ENCODE measurements at places on chromosomes 2 and 18.

- no peak for DNase-seq
Measured at GRCh38 chr2:181312515-181312927, 144.7 kb upstream of the ITGA4 start.

DNA sequence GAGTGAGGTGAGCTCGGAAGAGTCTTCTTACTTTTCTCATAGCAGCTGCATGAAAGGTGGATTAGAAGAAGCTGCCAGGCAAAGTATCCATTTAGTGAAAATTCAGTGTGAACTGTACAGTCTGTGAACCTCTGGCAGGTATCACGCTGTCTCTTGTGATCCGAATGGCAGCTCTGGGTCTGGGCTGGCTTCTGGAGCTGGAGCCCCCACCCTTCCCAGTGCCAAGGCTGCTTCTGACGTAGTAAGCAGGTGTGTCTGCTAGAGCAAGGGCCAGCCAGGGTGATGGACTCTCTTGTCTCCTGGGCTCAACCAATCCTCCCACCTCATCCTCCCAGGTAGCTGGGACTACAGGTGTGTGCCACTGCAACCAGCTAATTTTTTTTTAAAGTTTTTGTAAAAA is 14.0 kb upstream of the NTSR2 start:
- DNase-seq: no peak

DNA sequence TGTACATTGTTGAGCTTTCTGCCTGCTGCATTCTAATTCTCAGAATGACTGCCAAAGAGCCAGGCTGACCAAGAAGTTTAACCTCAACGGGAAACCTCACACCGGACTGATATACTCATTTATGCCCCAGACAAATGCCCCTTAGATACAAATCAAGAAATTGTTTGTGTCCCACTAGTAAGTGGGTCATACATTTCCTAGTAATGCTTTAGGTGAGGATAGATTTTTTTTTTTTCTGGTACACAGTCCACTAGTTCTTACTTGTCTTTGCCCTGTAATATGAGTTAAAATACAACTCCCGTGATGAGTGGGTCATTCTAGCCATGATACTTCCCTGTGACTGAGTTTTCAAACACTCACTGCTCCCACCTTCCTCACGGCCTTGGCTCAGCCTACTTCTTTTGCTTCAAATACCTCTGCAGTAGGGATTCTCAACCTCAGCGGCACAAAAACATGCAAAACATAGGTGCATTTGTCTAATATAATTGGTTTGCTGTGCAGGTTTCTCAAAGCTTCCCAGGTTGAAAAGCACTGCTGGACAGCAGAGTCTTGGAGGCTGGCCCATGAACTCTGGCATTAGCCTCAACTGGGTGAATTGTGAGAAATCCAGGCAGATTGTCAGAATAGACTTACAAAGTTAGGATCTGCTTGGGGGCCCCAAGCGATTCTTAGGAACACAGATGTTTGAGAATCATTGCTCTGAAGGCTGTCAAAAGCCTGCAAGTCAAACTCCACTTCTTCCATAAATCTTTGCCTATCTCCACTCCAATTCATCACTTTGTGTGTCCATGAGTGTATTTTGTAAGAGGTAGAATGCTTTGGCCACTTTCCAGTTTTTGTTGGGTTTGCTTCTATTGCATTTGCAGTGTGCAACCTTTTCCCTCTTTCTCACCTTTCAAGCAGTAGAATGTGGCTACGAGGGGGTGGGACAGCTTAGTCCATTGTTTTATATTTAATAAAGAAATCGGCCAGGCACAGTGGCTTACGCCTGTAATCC is 35.5 kb downstream of the TGIF1 start:
- no peak for DNase-seq

DNA sequence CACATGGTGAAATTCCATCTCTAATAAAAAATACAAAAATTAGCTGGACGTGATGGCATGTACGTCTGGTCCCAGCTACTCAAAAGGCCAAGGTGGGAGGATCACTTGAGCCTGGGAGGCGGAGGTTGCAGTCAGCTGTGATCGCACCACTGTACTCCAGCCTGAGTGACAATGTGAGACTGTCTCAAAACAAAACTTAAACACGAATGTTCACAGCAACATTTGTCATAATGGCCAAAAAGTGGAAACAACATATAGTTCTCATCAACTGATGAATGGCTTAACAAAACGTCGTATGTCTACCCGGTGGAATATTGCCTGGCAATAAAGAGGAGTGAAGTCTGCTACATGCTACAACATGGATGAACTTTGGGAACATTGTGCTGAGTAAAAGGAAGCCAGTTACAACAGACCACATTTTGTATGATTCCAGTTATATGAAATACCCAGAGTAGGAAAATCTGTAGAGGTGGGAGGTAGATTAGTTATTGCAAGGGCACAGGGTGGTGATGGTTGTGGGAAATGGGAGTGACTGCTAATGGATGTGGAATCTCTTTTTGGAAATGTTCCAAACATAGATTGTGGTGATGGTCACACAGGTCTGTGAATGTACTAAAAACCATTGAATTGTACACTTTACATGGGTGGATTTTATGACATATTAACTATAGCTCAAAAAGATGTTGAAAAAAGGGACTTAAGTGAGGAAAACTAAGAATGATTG is 478.2 kb downstream of the PTPRM start:
- no peak for DNase-seq

DNA sequence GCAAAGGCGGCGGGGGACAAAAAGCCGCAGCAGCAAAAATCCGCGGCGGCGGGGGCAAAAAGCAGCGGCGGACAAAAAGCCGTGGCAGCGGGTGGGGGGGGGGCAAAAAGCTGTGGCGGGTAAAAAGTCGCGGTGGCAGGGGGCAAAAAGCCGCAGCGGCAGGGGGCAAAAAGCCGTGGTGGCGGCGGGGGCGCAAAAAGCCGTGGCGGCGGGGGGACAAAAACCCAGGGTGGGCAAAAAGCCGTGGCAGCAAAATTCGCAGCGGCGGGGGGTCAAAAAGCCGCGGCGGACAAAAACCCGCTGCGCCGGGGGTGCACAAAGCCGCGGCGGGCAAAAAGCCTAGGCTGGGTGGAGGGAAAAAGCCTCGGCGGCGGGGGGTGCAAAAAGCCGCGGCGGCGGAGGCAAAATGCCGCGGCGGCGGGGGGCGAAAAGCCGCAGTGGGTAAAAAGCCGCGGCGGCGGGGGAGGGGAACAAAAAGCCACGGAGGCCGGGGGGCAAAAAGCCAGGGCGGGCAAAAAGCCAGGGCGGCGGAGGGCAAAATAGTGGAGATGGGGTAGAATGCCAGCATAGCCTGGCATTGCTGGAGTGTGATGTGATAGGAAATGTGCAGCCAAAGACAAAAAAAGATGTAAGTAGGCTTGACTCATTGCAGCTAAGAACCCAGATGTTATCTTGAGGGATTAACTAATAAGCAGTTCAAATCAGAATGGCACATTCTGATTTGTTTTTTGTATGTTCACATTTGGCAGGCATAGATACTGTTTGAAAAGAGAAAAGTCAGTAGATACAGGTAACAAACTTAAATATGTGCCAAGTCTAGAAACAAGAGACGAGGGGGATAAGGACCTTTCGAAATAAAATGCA is 1076.3 kb downstream of the RPIA start:
- peak; percentile 63 for DNase-seq

DNA sequence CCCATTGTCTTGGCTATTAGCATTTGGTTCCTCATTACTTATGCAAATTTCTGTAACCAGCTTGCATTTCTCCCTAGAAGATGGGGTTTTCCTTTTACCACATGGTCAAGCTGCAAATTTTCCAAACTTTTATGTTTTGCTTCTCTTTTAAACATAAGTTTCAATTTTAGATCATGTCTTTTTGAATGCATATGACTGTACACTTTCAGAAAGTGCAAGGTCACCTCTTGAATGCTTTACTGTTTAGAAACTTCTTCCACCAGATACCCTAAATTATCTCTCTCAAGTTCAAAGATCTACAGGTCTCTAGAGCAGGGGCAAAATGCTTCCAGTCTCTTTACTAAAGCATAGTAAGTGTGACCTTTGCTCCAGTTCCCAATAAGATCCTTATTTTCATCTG is 837.6 kb upstream of the NXPH2 start:
- no peak for DNase-seq

DNA sequence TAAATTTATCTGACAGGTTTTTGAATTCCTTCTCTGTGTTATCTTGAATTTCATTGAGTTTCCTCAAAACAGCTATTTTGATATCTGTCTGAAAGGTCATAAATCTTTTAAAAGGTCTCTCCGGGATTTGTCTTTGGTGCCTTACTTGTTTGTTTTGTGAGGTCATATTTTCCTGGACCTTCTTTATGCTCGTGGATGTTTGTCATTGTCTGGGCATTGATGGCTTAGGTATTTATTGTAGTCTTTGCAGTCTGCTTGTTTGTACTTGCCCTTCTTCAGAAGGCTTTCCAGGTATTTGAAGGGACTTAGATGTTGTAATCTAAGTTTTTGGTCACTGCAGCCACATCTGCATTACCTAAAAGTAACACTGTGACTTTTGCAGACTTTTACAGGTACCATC is 355.2 kb downstream of the PARD3B start:
- DNase-seq: no peak

- no peak for DNase-seq
Measured at GRCh38 chr2:72147303-72147971, at the start of gene CYP26B1. Gene CYP26B1 (minus strand): TSS chr2:72147862. CDS start chr2:72147834, 28 bp downstream.

GRCh38 chr2:38108907-38109731 is 33.2 kb upstream of the CYP1B1 start:
- no peak for DNase-seq

GRCh38 chr2:26274058-26274613 is 29.4 kb downstream of the HADHB start:
- DNase-seq: peak; percentile 86

- DNase-seq: no peak
Measured at GRCh38 chr18:10168477-10168876, 254.7 kb downstream of the VAPA start.

- no peak for DNase-seq
Measured at GRCh38 chr2:20135631-20136050, 84.2 kb upstream of the LAPTM4A start.

GRCh38 chr2:197993830-197994229 is 189.4 kb downstream of the PLCL1 start:
- DNase-seq: no peak

- peak; percentile 60 for DNase-seq
Measured at GRCh38 chr2:239466755-239467271, 66.0 kb upstream of the HDAC4 start.

DNA sequence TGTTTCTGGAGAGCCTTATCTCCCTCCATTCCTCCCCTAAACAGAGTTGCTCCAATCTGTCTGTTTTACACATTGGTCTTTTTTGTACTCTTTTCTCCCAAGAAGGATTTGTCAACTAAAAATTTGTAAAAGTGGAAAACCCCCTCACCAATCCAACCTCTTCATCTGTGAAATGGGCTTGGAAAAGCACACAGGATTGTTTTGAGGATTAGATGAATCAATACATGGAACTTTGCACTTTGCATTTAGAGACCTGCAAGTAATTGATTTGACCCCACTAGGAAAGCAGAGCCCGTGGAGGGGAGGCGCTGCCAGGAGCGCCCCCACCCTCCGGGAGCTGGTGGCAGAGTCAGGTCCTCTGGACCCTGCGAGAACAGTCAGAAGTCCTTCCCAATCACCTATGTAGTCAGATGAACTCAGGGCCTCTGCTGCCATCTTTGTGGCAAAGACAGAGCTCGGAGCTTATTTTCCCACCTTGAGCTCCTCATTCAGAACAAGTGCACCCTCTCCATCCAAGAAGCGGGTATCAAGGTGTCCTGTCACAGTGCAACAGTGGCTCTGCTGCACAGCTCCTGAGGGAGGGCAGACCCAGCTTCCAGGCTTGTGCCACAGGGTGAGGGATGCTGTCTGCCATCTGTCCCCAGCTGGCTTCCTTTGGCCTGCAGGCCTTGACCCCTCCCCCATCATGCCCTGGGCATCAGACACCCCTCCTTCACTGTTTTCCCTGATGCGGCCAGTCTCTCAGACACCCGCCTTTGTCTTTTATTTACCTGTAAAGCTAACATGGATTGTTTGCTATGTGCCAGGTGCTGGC is 1.7 kb upstream of the TMEM185B start:
- DNase-seq: peak; percentile 58

DNA sequence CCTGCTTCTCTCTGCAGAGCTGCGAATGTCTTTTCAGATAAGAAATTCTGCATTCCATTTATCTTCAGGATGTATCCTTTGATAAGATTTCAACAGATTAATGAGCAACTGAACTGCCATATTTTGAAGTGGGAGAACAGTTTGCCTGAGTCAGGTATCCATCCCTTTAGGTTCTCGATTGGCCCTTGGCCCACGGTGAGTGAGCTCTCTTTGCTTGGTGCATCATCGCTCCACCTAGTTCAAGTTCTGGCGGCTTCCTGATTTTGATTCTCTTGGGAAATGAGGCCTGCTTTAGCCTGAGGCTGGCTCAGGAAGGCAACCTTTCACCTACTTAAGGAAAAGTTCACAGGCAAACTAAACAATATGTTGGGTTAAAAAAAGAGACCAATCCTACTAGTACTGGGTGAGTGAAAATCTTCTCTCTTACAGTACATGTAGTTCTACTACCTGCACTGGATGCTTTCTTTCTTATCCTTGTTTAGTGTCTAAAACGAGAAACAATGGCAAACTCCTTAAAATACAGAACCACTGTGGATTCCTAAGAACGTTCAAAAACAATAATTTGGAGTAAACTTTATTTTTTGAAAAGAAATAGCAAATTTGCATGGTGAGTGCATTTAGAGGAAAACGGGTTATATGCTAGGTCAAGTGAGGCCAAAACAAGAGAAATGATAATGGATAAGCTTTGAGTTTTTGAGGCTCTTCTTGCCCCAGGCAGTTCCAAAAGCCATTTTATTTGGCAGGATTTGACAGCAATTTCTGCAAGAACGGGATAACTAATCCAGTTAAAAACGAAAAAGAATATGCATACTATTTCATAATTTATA is 837 bp upstream of the ACSL3 start:
- DNase-seq: peak; percentile 79

DNA sequence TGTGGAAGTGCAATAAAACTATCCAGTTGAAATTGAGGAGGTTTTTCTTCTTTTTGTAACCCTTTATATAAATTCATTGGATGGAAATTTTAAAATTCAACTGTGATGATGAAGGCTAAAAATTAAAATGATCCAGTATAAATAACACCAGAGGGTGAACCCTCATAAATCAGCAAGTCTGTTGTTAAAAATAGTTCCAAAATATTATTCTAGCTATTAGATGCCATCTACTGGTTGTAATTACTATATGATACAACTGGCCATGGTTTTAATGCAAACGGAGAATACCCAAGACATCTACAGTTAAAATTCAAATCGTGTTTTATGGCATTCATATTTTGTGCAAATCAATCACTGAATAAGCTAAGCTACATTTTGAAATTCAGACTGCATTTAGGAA is 53.8 kb downstream of the TMEM200C start:
- DNase-seq: no peak

DNA sequence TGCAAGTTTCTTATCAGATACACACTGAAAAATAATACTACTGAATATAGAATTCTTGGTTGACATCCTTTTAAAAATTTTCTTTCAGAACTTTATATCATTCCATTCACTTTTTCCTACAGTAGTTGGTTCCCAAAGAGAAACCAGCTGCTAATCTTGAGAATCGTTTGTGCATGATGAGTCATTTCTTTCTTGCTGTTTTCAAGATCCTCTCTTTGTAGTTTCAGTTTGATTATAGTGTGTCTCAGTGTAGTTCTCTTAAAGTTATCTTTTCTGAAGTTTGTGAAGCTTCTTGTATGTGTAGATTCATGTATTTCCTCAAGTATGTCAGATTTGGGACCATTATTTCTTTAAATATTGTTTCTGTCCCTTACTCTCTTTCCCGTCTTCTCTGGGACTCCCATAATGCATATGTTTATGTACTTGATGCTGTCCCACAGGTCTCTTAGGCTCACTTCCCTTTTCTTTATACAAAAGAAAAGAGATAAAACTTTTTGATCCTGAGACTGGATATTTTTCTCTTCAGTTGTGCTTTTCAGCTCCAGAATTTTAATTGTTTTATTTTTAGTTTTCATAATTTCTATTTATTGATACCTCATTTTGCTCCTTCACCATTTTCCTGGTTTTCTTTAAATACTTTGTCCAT is 801.0 kb downstream of the TDRD15 start:
- DNase-seq: no peak

Measured in suprapubic skin (tissue), 4 donors.